Epithelial cell of esophagus (primary cell): ENCODE measurements at places on chromosomes 6 and 20.
A peak's percentile ranks its signal among the peaks of the same experiment; 100 is the strongest.

GRCh38 chr20:5056801-5057599 is 55.7 kb upstream of the SLC23A2 start:
- peak; percentile 60 for DNase-seq

DNA sequence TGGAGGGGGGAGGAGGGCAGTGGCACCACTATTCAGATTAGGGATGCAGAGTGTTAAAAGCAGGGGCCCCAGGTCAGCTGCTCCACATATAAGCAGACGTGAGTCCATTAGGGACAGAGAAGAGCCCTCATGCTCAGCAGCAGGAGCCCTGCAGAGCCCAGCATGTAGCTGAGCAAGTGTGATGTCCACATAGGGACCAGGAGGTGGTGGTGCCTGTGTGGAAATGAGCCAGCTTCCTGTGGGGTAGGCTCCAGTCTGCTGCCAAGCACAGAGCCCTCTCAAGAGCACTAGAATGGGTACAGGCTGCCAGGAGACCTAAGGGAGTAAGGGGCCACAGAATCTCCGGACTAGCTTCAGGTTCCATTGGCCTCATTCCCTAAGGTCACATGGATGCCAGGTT is 57.9 kb upstream of the MLN start:
- no peak for DNase-seq

DNA sequence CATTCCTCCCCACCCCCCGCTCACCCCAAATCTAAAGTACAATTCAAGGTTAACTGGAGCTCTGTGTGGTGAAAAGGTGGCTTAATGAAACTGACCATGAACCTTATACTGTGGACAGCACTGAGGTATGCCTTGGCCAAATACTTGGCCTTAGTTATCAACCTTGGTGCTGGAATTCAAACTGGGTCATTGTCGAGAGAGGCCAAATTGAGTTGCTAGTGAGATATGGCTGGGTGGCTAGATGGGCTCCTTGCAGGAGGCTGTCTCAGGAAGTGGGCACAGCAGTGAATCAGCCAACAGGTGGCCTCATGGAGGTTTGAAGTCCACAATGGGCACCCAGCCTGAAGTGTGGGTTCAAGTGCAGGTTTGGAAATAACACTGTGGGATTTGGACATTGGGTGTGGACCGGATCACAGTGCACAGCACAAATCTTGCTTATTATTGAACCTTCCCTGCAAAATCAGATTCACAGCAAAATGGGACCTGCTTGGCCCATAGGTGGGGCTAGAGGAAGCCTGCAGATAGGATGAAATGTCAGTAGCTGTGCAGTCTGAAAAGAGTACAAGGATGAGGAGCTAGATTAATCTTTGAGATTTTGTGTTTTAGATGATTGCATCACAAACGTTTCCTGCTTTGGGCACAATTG is 5.6 kb upstream of the BTBD3 start:
- DNase-seq = peak; percentile 59

- no peak for DNase-seq
Observed at GRCh38 chr20:18466574-18466893, 296 bp downstream of the DZANK1 start.

GRCh38 chr20:64258071-64258823 is 2.7 kb downstream of the PCMTD2 start:
- no peak for DNase-seq

- DNase-seq = peak; percentile 27
Observed at GRCh38 chr6:138272533-138273315, 54.4 kb upstream of the PBOV1 start.

DNA sequence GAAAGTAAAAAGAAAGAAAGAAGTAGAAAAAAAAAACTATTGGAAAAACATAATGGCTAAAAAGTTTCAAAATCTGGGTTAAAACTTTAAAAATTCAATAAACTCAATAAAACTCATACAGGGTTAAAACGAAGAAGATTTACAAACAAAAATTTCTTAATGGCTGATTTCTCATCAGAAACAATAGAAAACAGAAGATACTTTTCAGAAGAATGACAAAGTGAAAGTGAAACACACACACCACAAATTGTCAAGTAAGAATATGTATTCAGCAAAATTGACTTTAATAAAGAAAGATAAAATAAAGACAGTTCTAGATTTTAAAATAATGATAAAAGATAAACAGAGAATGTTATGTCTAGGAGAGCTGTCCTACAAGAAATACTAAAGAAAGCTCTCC is 618.9 kb upstream of the GJE1 start:
- DNase-seq = no peak
